Bone marrow (tissue), 2 donors: ENCODE measurements at places on chromosomes 4 and X.

- DNase-seq, result no peak
These were observed 1513.0 kb downstream of the STIM2 start for GRCh38 chr4:28373601-28374000.

DNA sequence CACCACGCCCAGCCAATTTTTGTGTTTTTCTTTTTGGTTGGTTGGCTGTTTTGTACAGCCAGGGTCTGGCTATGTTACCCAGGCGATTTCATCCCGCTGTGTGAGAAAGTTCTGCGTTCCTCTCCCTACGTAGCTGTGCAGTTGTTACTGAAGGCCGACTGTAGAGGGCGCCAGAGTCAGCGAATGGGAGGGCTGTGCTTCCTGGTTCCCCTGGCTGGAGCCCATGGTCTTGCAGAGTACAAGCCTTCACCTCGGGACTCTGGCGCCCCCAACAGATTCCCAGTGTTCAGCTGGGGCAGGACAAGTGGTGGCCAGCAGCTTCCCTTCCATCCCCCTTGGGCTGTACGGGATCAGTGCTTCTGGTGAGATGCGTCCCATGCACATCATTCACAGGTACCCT lies 5.6 kb upstream of the CT45A1 start:
- DNase-seq, result no peak

DNA sequence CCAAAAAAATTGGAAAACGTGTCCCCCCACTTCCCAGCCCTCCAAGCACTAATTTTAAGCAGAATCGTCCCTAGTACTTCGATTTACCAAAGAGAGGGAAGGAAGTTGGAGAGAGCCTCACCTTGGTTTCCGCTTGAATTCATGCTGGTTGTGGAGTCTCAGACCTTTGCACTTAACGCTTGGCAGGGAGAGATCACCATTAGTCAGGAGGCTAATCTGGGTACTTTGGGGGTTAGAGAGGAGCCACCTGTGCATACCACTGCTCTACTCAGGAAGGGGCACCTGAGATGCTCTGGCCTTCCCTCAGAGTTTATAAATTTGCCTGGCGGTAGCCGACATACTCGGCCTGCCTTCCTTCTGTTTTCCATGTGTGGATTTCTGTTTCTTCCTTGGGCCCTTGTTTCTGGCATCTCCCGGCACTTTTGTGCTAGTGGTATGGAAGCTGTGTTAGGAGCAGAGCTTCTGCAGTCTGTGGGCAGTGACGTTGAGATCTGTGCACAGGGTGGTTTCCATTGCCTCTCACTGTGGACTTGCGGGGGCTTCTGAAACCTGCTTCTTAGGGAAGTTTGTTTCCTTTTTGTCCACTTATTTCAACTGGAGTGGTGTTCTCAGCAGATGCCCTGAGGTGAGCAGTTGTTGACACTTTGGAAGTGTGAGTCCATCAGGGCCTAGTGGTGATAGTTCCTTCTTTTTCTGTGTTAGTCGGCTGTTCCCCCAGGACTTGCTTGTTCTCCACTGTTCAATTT lies 104.2 kb downstream of the TMEM131L start:
- DNase-seq, result no peak

DNA sequence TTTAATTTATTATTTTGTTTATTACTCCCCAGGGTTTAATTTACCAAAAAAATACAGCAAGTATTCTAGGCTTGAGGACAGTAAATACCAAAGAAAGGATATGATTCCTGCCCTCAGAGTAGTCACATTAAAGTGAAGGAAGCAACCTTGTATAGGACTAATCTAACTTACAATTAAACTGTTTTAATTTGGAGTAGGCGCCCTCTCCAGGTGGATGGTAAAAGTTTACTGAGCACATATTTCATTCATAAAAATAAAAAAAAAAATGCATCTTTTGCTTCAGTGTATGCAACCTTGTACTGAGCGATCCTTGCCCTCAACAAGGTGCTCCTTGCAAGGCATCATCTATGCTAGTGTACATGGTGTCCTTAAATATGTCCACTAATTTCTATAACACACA lies 72.0 kb upstream of the MAGEB16 start:
- no peak for DNase-seq

GRCh38 chr4:84046551-84046950 lies 452.5 kb downstream of the NKX6-1 start:
- no peak for DNase-seq

DNA sequence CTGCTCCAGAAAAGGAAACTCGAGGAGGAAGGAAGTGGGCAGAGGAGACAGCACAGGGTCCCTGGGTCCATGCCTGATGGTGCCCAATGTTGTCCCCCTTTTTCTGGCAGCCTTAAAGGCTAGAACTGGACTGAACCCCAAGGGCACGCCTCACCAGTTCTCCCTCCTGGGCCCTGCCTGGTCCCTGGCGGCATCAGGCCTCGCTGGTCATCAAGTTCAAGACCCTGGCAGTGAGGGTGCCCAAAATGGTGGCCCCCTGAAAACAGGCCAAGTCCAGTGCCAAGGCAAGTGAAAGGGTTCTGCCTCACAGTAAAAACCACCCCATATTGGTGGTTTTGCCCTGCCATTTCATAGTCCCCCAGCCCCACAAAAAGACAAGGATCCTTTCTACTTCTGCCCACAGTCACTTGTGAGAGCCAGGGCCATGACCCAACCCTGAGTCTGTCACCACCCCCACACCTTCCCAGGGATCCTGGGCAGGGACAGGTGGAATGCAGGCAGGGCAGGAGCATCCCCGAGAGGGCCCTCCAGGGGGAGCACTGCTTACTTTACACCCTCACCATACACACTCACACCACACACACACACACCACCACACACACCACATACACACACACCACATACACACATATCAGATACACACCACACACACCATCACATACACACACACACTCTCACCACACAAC lies 107.6 kb downstream of the DCTD start:
- no peak for DNase-seq

- DNase-seq, result no peak
These were observed 94.3 kb downstream of the AREG start for GRCh38 chr4:74539044-74539790.

- no peak for DNase-seq
These were observed 24.7 kb upstream of the SOD3 start for GRCh38 chr4:24770667-24771066.

DNA sequence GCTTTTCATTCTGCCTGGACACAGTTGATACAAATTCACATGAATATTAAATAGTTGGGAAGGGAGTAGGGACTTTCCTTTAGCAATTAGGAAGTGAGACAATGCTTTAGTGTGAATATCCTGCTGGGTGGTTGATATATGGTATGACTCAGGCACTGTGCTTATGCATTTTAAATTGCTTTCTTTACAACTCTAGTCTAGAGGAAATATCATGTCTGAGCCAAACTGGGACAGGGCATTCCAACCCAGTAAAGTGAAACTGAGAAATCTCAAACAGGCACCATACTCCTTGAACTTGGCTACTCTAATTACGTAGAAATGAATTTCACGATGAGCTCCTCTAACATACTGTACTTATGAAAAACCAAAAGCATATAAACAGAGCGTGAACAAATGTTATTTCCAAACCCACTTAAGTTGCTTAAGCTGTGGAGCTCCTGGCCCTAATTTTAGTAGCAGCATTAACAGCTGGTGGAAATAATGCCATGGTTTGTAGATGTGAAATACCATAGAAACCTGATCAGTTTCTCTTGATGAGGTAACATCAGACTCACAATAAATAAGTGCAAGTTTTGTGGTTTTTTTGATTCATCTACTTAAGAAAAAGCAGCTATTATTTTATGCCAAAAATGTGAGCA lies 242.9 kb upstream of the GK2 start:
- no peak for DNase-seq

DNA sequence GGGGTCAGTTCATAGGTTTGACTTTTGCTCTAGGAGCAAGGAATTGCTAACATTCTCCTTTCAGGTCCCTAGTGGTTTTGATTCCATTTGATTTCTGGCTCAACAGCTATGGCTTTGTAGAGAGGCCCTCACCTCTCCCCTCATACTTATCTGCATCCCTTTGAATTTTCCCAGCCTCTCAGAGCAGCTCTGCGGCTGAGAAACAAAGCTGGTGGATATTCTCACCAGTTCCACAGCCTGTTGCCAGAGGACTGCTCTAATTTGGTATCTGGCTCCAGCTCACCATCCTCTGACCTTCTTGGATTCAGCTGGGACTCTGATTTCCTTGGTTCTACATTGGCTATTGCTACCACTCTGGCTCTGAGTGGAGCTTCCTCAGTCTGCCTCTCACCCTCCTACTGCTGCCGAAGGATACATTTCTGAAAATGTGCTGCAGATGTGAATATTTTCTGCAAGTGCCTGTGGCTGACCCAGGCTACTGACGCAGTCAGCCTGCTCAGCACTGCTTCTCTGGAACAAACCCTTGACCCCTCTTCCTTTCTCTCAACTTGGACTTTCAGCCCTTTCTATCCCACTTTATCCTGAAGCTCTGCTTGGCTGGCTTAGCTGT lies 110.9 kb upstream of the ENPEP start:
- no peak for DNase-seq

DNA sequence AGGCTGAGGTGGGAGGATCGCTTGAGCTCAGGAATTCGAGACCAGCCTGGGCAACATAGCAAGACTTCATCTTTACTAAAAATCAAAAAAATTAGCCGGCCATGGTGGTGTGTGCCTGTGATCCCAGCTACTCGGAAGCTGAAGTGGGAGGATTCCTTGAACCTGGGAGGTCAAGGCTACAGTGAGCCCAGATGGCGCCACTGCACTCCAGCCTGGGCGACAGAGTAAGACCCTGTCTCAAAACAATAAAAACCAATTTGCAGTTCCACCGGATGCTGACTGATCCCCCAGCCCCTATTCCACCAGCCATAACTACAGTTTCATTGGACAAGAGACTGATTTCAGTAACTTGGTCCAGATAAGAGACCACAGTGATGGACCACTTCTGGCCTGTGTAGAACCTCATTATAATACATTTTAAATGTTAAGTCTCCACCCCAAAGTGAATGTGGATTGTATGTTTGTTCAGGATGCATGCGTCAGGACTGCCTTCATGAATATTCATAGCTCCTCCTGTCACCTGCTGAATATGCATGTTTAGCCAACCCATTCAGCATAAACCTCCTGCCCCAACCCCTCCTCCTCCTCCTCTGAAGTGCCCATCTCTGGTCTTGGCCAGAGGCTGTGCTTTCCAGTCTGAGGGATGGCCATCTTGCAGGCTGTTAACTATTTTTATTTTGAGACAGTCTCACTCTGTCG lies 2.3 kb upstream of the SLBP start:
- DNase-seq, result no peak

GRCh38 chrX:100424012-100424411 lies 13.9 kb upstream of the PCDH19 start:
- no peak for DNase-seq

DNA sequence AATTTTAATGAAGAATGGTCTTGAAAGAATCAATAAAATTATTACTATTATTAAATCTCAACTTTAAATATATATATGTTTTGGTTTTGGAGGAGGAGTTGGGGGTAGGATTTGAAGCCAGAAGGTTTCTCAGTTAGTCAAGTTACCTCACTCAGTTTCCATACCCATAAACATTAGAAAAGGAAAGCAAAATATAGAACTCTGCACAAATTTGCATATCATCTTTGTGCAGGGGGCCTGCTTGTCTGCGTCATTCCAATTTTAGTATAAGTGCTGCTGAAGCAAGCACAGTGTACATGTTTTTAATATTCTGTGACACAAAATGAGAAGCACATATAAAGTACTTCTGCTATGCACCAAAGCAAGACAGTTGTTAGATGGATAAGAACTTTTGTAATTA lies 47.5 kb upstream of the SCRG1 start:
- DNase-seq, result no peak

- DNase-seq, result peak; percentile 38
These were observed 70.3 kb downstream of the ARL9 start for GRCh38 chr4:56575820-56576429.

DNA sequence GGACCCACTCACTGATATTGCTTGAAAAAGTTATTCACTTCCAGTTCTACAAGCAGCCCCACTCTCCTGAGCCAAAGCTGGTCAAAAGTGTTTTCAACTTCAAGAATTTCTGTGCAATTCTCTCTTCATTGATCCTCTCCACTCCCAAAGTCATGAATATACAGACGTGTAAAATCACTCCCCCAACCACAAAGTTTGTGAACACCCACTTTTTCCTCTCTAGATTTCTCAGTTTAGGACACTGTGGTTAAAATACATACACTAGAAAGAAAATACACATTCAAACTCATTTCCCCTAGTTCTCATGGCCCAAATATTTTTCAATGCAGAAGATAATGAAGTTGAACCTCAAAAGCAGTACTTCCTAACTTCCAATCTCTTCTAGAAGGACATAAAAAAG lies 116.3 kb downstream of the MSN start:
- DNase-seq, result no peak

DNA sequence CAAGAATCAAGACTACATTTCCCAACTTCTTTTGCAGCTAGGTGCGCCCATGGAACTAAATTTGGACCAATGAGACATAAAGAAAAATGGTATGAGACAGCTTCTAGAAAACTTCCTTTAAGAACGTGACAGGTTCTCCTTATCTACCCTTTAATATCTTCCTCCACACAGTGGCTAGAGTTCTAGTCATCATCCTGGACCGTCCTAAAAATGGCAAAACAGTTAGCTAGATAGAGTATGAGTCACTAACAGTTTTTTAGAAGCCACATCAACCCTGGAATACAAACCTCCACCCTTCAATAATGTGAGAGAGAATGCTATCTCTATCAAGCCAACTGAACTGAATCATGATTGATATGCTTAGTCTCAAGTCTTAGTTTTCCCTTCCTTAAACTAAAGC lies 267.9 kb upstream of the SLC7A11 start:
- DNase-seq, result no peak

- DNase-seq, result no peak
These were observed 1390.0 kb downstream of the STIM2 start for GRCh38 chr4:28250646-28251045.

GRCh38 chrX:119150163-119151050 lies 22.8 kb upstream of the KIAA1210 start:
- no peak for DNase-seq

DNA sequence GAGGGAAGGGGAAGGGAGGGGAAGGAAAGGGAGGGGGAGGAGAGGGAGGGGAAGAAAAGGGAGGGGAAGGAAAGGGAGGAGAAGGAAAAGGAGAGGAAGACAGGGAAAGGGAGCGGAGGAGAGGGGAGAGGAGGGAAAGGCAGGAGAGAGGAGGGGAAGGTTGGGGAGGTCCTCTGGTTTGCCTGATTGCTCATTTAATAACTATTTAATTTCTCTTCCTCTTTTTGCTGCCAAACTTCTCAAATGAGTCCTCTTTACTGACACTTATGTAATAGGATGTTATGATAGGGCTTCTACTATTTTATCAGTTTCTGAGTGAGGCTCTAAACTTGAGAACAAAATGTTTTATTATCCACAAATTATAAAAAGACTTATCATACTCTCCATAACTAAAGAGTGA lies 35.4 kb upstream of the PPA2 start:
- no peak for DNase-seq

- DNase-seq, result no peak
These were observed 283.9 kb downstream of the IDS start for GRCh38 chrX:149221230-149221629.

- no peak for DNase-seq
These were observed 22.4 kb downstream of the SH3TC1 start for GRCh38 chr4:8221476-8221875.
